SK-MEL-5 (cell line): ENCODE measurements at places on chromosomes 11 and 22.
A peak's percentile ranks its signal among the peaks of the same experiment; 100 is the strongest.

- peak; percentile 67 for DNase-seq
These were observed 1.8 kb upstream of the RASD2 start for GRCh38 chr22:35538801-35539321.

GRCh38 chr22:26431261-26431995 is 2.4 kb downstream of the ASPHD2 start:
- DNase-seq = no peak

GRCh38 chr11:125398994-125399640 is 96.9 kb downstream of the FEZ1 start:
- DNase-seq = no peak

GRCh38 chr22:28132466-28132865 is 213.4 kb upstream of the PITPNB start:
- DNase-seq = no peak

DNA sequence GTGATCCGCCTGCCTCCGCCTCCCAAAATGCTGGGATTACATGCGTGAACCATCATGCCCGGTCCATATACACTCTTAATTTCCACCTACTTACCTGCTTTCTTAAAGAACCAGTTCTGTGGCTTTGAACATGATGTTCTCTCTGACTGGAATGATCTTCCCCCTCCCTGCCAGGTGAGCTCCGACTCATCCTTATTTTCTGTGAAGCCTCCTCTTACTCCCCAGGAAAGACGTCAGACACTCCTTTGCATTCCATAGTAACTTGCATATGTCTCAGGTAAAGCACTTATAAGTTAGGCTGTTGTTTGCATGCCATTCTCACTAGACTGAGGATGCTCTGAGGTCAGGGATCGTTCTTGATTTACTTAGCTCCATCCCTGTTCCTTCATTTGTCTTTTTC is 91.8 kb upstream of the RAB1B start:
- DNase-seq = no peak

DNA sequence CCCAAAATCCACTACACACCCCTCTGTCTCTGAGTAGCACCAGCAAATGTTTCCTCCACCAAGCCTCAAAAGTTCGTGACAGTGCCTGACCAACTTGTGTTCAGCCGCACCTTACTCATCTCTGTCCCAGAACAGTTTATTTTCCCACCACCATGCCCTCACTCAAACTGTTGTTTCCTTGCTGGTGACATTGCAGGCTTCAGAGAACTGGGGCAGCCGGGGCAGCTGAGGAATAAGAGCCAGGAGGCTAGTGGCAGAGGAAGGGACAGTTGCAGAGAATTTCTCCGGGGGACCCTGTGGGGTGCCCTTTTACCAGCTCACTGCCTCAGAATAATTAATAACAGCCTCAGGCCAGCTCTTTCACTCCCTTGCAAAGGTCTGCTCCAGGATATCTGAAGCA is 709 bp upstream of the KCNE3 start:
- DNase-seq = no peak

DNA sequence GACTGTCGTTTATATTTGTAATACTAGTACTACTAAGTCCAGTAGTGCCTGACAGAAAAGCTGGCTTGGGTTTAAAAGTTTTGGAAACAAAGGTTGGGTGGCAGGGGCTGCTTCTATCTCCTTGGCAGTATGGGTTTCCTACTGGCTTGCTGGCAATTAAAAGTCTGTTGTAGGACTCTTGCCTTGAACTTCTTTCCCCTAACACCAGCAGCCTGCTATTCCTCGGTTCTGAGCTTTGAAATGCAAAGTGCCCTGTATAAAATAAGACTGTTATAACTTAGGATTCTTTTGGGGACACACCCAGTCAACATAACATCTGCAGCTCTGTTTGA is 1.3 kb downstream of the RNF169 start:
- DNase-seq = no peak

DNA sequence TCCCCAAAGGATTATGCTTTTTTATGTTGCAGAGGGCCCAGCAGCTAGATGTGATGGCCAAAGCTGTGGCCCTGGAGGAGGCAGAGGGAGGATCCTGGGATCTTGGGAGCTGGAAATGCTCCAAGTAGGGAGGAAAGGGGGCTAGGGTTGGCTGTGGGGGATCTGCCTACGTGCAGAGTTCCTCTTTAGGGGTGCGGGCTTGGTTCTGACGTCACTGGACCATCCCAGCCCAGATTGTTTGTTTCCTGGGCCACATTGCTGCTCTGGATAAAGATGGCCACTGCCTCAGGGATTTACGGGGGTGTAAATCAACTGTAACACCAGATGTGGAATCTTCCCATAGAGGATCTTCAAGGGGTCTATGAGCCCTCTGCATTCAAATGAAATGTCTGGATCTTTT is 110.3 kb upstream of the SYT13 start:
- DNase-seq = no peak

DNA sequence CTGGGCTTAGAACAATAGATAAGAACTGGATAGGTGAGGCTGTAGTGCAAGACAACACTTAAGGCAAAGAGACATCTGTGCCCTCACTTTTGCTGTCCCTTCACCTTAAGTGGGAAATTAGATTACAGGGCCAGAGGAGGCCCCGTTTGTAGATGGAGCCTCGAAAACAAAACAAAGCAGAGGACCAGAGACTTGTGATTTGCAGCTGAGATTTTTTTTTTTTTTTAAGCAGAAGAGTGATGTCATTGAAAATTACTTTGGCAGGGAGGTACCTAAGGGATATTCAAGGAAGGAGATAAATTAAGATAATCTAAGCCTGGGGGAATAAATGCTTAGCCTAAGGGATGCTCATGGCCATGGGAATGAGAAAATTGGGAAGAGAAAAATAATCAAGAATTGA is 31.4 kb downstream of the ZC3H12C start:
- no peak for DNase-seq

DNA sequence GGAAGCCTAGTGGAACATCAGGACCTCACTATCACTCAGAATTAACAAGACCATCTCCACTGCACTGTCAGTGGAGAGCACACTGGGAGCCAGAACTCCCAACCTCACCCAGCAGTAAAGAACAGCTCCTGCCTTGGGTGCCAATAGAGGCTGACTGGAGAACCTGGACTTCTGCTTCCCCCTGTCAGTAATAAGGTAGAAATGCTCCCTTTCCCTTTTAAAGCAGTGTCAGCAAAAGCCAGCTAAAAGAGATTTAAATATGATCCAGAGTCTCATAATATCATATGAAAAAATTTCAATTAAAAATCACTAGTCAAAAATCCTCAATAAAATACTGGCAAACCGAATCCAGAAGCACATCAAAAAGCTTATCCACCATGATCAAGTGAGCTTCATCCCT is 82.8 kb downstream of the SPATA19 start:
- DNase-seq = no peak

DNA sequence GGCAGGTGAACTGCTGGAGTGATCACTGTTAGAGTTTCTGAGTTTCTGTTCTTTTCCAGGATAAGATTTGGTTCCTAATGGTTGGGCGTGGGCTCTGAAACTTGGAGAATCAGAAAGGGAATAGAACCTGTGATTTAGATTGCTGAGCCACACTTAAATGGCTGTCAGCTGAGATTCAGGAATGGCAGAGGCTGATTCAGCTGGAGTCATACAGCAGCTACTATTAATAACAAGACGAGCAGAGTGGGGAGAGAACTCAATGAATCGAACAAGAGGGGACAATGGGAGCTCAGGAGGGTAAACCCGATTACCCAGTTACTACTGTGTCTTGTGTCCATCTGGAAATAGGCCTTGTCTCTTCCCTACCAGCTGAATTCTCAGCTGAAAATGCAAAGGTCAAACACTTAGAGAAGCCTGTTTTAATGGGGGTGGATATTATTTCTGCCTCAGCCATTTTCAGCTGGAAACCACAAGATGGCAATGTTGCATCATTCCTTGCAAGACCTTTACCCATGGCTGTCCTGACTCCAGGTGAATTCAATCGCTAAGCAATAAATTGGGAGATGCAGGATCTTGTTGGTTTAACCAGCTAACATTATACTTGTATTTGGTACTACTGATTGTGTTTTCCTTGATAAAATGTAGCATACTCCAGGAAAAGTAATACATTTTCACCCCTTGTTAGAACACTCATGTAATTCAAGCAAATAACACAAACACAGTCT is 104.5 kb upstream of the RAG2 start:
- peak; percentile 86 for DNase-seq

DNA sequence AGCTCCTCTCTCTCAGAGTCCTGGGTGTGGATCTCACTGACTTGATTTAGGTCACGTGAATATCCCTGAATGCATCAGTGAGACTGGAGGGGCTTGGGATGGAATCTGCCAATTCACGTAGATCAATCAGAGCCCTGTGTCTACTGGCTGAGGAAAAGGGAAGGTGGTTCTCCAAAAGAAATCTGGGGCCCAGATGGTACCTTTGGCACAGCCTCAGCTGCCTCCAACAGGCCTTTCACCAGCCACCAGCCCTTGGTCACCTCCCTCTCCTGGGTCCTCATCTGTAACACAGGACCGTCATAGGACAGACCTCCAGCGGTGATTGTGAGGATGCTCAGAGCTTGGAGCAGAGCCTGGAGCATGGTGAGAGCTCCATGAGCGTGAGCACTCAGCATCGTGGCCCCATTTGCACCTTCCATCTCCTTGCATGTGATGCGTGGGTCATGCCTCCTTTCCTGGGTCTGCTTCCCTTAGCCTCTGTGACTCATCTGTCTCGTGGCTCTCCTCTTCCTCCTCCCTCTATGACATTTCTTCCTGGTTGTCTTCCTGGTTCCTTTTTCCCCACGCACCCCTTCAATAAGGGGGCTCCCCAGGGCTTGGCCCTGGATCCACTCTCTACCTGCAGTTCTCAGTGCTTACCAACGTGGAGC is 7.5 kb upstream of the MIEF1 start:
- no peak for DNase-seq

DNA sequence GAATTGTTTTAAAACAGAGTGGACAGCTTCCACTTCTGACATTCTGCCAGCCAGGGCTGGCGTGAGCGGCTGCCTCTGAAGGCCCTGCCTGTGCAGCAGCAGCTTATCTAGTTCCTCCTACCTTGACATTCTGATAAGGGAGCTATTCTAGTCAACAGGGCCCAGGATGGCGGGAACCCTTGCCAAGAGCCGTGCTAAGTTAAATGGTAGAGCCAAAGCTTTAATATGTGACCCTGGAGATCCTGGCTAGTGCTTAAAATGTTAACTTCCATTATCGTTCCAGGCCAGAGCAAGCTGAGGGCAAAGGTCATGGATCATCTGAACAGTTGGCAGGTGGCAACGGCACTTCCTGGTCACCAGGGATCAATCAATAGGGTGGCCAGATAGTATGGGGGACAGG is 3.5 kb downstream of the KCNJ5 start:
- DNase-seq = no peak

DNA sequence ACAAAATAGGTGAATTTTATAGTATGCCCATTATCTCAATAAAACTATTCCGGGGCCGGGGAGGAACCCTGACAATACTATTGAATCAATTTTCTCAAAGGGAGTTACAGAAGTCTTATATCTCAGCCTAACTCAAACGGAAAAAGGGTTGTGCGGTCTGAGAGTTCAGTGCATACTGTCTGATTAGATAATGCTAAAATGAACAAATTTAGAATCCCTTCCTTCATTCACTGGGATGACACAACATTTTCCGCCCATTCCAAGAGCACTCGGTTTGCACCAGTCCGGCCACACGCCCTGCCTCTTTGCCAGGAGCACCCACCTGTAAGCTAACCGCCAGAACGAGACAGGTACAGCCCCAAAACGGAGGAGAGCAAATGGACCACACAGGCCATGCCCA is 50.0 kb upstream of the NFRKB start:
- no peak for DNase-seq

- no peak for DNase-seq
These were observed 23.2 kb upstream of the ST3GAL4 start for GRCh38 chr11:126332221-126332711.

DNA sequence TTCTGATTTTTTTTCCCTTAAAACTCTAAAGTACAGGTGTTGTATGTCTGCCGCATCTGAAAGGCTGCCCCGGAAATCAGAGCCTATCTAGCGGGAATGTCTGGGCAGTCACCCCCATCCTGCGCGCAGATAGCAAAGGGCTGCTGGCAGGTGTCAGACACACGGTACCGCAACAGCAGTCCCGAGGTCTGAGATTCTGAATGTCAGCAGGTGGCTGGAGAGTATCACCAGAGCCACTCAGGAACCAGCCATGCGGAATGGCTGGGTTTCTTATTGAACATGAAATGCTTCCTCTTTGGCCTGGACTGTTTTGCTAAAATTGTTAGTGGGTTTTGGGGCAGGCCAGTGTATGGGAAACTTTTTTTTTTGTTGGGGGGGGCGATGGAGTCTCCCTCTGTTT is 53.3 kb downstream of the CERK start:
- no peak for DNase-seq

DNA sequence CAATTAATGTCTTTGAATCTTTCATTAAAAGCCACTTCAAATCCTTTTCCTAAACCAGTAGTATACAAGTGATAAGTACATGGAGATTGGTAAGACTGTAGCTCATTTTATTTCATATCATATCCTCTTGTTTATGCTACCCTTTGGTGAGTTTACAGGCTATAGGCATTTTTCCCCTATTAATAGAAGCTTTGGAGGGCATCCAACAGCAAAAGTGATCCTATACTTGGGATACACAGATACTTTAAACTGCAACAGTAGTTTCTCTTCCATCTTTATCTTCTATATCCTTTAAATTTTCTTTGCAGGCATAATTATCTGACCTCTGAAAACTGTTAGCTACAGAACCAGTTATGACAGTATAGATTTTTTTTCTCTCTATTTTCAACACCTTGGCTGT is 114.5 kb upstream of the SPON1 start:
- no peak for DNase-seq

- no peak for DNase-seq
These were observed 25.4 kb downstream of the YPEL1 start for GRCh38 chr22:21710156-21710555.

- DNase-seq = no peak
These were observed 708 bp downstream of the SCO2 start for GRCh38 chr22:50524676-50525103.

GRCh38 chr22:49848690-49849160 is 4.9 kb upstream of the ZBED4 start:
- DNase-seq = no peak

DNA sequence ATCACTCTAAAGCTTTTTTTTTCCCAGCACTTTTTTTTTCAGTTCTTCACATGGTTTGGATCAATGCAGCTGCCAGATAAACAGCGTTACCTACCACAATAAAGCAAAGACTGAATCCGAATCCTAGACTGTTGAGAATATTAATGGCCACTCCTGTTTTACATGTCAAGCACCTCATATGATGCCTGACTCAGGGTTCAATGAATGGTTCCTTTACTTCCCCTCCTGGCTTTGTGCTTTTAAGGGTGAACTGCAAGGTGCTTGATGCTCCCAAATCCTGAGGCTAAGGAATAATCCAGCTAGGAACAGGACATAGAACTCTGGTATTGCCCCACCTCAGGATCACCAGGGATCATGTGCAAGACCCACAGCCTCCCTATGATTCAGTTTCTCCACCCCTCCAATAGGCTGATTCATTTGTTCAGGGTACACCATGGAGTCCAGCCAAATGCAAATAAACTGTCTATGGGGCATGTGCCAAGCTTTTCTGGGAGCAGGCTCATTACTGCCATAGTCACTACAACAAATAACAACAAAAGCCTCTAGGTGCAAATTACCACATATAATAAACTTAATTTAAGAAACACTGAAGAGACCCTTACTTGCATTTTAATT is 104.3 kb downstream of the GAB2 start:
- DNase-seq = peak; percentile 97

GRCh38 chr22:49266561-49267519 is 560.8 kb downstream of the BRD1 start:
- DNase-seq = no peak
